Kidney (tissue), 22 donors: ENCODE measurements at places on chromosomes 12 and 14. TPM values are rescaled to one million over a fixed set of nuclear protein-coding genes. Genes with fewer than 3 reads are reported as not detected.

The MANSC4 gene
- not detected for total RNA-seq

The TRIAP1 gene
- 15.6 TPM for total RNA-seq

DNA sequence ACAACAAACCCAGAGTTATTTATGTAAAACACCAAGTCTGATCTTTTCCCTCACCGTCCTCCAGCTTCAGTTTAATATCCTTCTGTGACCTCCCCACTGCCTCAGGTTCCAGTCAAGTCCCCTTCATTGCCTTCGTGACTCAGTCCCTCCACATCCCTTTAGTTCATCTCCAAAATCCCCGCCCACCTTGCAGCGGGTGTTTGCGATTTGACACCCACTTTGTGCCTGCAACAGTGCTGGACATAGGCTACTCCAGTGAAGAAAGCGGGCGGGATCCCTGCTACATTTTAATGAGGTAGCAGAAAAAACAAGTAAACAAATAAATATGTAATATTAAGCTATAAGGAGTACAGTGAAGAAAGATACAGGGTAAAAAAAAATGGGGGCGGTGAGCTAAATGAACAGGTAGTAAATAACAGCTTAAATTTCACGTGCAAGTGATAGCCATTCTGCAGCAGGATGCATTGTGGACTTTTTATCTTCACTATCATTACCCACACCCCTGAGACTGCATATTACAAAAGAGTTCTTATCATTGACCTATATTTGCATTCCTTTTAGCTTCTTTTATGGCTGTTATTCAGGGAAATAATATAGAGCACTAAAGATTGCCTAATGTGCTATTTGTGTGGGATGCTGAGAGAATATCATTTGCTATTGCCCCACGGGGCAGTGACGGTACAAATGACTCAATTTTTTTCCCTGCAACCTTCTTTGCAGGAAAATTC is 222.8 kb upstream of the NUDT4 start:
- DNase-seq = no peak

GRCh38 chr12:50120953-50121352 is 8.9 kb downstream of the COX14 start:
- no peak for DNase-seq

DNA sequence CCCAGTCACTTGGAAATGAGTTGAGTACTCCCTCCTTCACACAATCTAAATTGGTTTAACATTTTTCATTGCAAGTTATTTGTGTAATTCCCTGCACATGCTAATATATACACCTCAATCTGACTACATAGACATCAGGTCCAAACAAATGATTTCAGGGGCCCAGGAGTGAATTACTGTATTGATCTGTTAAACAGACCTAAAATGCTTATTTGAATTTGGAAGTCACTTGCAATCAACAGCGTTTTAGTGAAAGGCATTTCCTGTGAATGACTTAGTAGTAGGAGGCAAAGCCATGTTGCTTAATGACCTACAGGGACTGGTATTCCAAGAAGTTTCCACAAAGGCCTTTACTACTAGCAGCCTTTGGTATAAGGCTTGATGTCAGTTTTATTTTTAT is 22.6 kb upstream of the SLC15A5 start:
- DNase-seq = no peak

- DNase-seq = no peak
These were observed 32.9 kb downstream of the RPS6KA5 start for GRCh38 chr14:91027561-91027960.

- DNase-seq = peak; percentile 44
These were observed 118.9 kb downstream of the UNC79 start for GRCh38 chr14:93549595-93549994.

DNA sequence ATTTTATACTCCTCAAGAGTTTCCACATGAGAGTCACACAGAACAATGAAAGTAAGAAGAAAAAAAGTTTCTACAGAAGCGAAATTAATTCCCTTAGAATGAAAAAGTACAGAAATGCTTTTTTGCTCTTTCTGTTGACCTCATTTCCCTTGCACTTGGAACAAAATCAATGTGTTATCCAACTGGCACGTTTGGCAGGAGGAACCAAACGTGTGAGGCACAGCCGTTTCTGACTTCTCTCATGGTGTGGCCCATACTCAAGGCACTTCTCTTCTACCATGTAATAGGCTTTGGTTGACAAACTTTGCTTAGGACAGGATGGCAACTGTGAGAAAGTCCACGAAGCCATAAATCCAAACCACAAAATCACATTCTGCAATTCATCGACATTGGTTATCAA is 297.0 kb downstream of the FUT8 start:
- DNase-seq = no peak
